Activated naive CD4-positive, alpha-beta T cell (primary cell): ENCODE measurements at places on chromosomes 6 and 20.

GRCh38 chr6:40965046-40965445 lies 74.0 kb downstream of the UNC5CL start:
- no peak for DNase-seq

DNA sequence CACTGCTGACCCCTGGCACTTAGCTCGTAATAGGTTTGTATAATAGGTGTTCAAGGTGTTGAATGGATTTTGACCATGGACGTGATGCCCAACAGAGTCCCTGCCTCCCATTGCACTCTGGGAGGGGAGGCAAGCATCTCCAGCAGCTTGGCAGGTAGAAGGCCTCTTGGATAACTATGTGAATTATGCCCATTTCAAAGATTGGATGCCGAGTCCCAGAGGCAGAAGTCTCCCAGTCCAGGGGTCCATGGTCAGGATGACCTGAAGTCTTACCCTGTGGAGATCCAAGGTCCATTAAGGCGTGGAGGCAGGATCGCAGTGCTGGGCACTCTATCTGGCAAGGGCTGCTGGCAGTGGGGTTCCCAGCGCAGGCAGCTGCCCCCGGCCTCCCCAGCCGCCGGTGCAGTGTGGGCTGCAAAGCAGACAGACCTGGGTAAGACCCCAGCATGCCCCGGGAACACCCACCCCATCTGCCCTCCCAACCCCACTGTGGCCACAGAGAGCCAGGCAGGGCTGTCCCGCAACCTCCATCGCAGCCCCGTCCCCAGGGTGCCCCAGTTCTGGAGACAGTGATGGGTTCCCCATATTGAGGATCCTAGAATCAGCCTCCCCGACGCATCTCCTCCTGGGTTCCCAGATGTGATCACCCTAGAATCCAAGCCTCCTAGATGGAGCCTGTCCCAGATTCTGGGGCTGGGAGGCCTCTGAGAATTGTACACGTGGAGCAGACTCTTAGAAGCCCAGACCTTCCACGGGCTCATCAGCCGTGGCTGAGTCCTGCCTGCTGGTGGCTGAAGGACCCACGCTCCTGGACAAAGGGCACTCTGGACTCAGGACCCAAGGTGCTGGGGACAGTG lies 44.6 kb downstream of the APCDD1L start:
- no peak for DNase-seq

- no peak for DNase-seq
Observed at GRCh38 chr6:118620202-118620601, 31.2 kb downstream of the CEP85L start.

GRCh38 chr6:24796616-24797290 lies 2.0 kb downstream of the ARMH2 start:
- no peak for DNase-seq

- DNase-seq, result no peak
Observed at GRCh38 chr6:156809034-156809433, 31.9 kb downstream of the ARID1B start.

- DNase-seq, result no peak
Observed at GRCh38 chr20:37892001-37892400, 10.9 kb upstream of the VSTM2L start.

DNA sequence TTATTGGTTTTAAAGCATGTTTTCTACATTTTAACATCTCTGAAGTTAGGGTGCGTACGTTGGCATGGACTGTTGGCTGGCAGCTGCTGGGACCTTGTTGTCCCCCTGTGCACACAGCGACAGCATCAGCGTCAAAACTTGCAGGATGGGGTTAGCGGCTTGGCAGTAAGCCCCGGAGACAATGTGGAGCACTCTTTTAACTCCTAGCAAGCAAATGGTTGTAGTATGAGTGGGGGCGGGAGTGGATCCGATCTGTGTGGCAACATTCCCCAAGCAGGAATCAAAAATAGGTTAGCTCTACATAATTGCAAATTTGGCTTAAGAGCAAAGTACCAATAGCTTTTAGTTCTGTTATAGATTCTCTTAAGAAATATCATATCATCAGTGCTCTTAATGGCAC lies 70.1 kb downstream of the NRN1 start:
- no peak for DNase-seq

DNA sequence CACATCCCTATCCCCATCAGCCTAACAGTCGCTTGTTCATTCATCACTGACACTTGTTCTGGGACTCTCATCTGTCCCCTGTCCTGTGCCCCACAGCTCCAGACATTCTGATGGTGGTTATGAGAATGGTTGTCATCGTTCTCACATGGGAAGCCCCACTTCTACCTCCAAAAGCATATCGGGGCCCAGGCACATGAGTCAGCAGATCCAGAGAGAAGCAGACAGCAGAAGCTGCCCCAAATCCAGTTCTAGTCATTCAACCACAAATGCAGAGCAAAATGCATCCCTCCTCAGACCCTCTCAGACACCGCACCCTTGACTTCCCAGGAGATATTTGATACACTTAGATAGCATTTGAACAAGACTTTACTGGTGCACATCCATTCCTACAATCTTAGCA lies 106.0 kb downstream of the FOXF2 start:
- DNase-seq, result no peak

- no peak for DNase-seq
Observed at GRCh38 chr20:1373614-1374013, 19.2 kb downstream of the FKBP1A start.

DNA sequence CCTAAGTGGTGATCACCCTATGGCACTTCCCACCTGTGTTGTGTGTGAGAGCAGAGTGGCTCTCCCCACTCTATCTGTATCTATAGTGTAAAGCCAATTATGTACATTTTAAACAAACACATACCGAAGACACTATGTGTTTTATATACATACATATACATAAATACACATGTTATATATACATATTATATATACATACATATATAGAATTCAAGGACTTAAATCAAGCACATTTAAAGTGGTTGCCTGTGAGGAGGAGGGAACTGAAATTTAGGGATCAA lies 246.6 kb downstream of the LY86 start:
- no peak for DNase-seq

GRCh38 chr6:146364816-146365594 lies 178.6 kb upstream of the RAB32 start:
- DNase-seq, result no peak

DNA sequence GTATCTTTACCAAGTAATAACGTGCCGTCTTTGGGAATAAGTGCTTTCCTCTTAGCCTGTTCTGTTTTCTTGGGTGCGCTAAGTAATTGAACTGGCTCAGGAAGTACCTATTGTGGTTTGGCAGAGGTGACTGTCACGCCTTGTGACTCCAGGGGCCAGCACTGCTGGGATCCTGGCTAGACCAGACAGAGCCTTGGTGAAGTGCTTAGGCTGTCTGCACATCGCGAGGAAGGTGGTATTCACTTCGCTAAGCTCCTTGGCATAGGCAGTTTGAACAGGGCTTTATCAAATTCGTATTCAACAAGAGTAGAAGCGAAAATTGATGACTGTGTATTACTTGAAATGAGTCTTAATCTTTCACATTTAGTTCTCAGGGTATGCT lies 17.6 kb downstream of the PRDM1 start:
- no peak for DNase-seq

DNA sequence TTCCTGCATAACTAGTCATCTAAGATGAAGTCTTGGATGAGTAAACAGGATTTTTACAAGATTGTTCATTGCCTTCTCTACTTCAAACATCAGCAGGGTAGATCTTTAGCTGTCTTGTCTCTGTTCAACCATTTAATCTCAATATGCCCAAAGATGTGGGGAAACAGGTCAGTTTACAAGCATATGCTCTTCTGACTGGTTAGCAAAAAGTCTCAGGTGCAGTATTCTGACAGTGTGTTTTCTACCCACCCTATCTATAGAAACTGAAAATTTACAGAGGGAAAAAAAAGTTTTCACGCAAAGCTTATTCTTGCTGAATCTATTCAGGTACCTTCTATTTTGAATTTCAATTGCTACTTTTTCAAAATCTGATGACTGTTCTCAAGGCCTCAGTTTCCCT lies 29.0 kb downstream of the MAP3K5 start:
- no peak for DNase-seq

GRCh38 chr6:24606200-24606930 lies 39.6 kb downstream of the KIAA0319 start:
- no peak for DNase-seq

GRCh38 chr6:21496706-21497105 lies 96.8 kb upstream of the SOX4 start:
- DNase-seq, result no peak

GRCh38 chr6:37172912-37173492 lies 3.0 kb downstream of the PIM1 start:
- no peak for DNase-seq

GRCh38 chr6:79697430-79697829 lies 66.3 kb downstream of the SH3BGRL2 start:
- DNase-seq, result no peak

GRCh38 chr20:34511891-34512265 lies 4.3 kb upstream of the DYNLRB1 start:
- DNase-seq, result no peak

GRCh38 chr20:8997701-8998117 lies 71.2 kb upstream of the PLCB4 start:
- DNase-seq, result no peak

GRCh38 chr6:17904491-17905120 lies 82.8 kb downstream of the KIF13A start:
- no peak for DNase-seq

DNA sequence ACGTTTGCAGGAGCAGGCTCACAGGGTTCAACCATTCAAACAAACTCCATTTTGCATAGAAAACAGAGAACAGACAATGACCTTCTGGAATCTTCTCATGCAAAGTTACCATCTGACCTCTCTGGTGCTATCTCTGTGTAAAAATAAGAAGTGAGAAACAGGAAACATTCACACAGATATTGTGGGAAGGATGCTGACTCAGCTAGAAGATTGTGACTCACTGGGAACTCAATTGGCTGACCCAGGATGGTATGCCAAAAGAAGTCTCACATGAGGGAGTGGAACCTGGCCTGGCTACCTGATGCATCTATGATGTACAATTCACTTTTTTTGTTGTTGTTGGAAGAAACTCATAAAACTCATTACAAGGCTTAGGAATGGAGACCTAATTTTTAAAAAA lies 61.1 kb upstream of the TBX18 start:
- no peak for DNase-seq

- no peak for DNase-seq
Observed at GRCh38 chr6:21051777-21052176, 517.5 kb downstream of the CDKAL1 start.
